Occipital lobe (tissue), 3 donors: ENCODE measurements at places on chromosomes 7 and 10. TPM values are rescaled to one million over a fixed set of nuclear protein-coding genes. Genes with fewer than 3 reads are reported as not detected.

The SPDYE2B gene
- total RNA-seq, result not detected

GRCh38 chr7:81473236-81473635, 296.6 kb downstream of the HGF start:
- DNase-seq, result no peak

The CDC14C gene
- total RNA-seq, result 0.31 TPM

The ZWINT gene
- total RNA-seq, result 5.0 TPM

DNA sequence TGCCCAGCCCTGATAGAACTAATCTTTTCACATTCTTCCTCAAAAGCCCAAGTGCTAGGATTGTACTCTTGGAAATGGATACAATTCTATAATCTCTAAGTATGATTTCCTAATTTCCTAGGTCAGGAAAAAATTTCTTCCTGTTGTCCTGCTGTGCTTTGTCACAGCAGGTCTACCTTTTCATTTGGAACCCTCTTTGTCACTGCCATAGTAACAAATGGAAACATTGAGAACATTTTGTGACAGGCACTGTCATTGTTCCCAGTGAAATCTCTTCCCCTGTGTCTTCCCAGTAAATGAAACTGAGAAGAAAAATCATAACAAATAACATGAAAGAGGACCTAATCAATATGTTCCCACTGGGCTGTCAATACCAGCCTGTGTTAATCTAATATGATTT, 150.9 kb upstream of the KAT6B start:
- DNase-seq, result no peak

- no peak for DNase-seq
These were observed 219.2 kb upstream of the PPP2R2D start for GRCh38 chr10:131681656-131682055.

The ZNF239 gene
- 25.9 TPM for total RNA-seq

The TMEM130 gene
- total RNA-seq, result 3.6 TPM

The GARIN1A gene
- 1.7 TPM for total RNA-seq

DNA sequence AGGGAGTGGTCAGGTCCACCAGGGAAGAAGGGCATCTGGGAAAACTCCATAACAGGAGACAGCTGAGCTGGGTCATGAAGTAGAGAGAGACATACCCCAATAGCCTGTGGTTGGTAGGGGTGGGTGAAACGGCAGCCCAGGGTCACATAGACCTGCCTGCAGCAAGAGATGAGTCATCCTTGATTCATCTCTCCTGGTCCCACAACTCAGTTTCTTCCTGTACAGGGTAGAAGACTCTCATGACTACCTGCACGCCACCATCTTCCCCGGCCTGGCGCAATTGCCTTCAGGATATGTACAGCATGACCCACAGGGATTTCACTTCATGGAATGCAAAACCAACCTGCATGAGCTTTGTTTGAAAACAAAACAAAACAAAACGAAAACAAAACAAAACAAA, 45.1 kb upstream of the ADAM12 start:
- DNase-seq, result no peak

DNA sequence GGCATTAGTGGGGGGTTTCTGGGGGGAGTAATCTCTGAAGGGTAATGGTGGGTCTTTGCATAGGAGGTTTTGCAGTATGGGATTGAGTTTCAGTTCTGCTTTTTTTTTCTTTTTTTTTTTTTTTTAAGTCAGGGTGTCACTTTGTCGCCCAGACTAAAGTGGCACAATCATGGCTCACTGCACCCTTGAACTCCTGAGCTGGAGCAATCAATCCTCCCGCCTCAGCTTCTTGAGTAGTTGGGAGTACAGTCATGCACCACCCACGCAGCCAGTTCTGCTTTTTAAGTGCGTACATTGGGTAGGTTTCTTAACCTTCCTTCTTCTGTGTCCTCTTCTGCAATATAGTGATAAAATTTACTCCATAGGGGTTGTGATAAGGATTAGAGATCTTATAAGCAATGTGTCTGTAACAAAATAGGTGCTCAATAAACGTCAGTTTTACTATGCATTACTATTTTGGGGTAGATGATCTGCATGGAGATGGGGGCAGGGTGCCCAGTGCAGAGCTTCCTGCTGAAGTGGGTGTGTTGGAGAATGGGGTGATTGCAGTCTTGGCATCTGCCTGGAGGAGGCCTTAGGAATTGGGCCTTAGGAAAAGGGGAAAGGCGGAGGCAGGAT, 9.6 kb downstream of the KAZALD1 start:
- no peak for DNase-seq

DNA sequence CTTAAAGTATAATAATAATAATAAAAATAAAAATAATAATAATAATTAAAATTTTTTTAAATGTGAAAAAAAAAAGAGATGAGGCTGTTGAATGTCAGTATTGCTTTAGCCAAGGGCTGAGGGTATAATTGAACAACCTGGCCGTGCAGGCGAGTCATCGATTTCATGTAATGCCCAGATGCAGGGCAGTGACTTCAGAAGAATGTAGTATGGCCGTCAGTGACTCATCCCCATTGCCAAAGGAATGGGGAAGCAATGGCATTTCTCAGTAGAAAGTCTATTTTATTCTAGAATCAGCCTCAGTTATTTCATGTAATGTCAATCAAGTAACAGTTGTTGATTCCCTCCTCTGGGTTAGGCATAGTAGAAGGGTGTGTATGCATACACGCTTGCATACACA, 516.4 kb downstream of the GLRX3 start:
- no peak for DNase-seq
